Muscle of leg (tissue), 16 donors: ENCODE measurements at places on chromosomes 5 and 9. TPM values are rescaled to one million over a fixed set of nuclear protein-coding genes. Genes with fewer than 3 reads are reported as not detected.

Gene SVEP1
- polyA plus RNA-seq, result 27.3 TPM

Gene ADAMTS2
- polyA plus RNA-seq, result 22.2 TPM

Gene MZB1
- polyA plus RNA-seq, result 0.26 TPM

Gene TMEFF1
- 2.3 TPM for polyA plus RNA-seq

Gene CHSY3
- polyA plus RNA-seq, result 8.4 TPM

Gene SLC6A18
- not detected for polyA plus RNA-seq

Gene STPG3
- not detected for polyA plus RNA-seq

Gene ZNF484
- polyA plus RNA-seq, result 4.0 TPM

Gene SPATA24
- 10.1 TPM for polyA plus RNA-seq

Gene FASTKD3
- polyA plus RNA-seq, result 8.4 TPM

Gene PRDM9
- not detected for polyA plus RNA-seq

- H3K4me3 ChIP-seq, result no peak overlapping the region
- peak; percentile 41 for DNase-seq
- H3K27me3 ChIP-seq, result no peaks in the 10 kb centered on the region
- no peaks in the 10 kb centered on the region for H3K36me3 ChIP-seq
Observed at GRCh38 chr9:111236332-111236731, 93.7 kb downstream of the OR2K2 start.

DNA sequence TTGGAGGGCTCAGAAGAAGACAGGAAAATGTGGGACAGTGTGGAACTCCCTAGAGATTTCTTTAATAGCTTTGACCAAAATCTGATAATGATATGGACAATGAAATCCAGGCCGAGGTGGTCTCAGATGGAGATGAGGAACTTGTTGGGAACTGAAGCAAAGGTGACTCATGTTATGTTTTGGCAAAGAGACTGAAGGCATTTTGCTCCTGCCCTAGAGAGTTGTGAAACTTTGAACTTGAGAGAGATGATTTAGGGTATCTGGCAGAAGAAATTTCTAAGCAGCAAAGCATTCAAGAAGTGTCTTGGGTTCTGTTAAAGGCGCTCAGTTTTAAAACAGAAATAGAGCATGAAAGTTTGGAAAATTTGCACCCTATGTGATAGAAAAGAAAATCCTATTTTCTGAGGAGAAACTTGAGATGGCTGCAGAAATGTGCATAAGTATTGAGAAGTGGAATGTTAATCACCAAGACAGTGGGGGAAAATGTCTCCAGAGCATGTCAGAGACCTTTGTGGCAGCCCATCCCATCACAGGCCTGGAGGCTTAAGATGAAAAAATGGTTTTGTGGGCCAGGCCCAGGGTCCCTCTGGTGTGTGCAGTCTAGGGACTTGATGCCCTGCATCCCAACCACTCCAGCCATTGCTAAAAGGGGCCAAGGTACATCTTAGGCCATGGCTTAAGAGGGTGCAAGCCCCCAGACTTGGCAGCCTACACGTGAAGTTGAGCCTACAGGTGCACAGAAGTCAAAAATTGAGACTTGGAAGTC is 463.7 kb upstream of the TLE4 start:
- no peaks in the 10 kb centered on the region for H3K4me1 ChIP-seq
- H3K27me3 ChIP-seq, result no peaks in the 10 kb centered on the region
- no peaks in the 10 kb centered on the region for H3K36me3 ChIP-seq
- DNase-seq, result no peak
- H3K27ac ChIP-seq, result no peak overlapping the region

- peaks cover 3% of the 10 kb centered on the region for H3K27me3 ChIP-seq
- no peak overlapping the region for H3K27ac ChIP-seq
- peak; percentile 85 for DNase-seq
- peak overlapping the region; percentile 45 for H3K4me3 ChIP-seq
- no peaks in the 10 kb centered on the region for H3K36me3 ChIP-seq
Observed at GRCh38 chr5:160439205-160439600, 17.5 kb downstream of the PTTG1 start.

DNA sequence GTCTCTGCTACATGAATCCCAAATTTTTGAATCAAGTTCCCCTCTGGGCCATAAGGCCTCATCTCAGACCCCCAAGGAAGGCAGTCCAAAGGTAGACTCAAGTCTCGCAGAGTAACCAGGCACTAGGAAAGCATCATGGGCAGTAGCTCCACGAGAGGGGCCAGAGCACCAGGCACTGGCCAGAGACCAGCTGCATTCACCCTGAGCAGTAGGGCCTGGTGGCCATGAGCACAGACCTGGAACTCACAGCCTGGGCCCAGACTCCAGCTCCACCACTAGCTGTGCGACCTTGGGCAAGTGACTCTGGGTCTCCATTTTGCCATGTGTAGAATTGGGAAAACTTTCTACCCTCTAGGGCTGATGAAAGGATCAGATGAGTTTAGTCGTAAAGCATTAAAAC is 28.5 kb downstream of the NANS start:
- H3K4me1 ChIP-seq, result peaks cover 7% of the 10 kb centered on the region
- no peak overlapping the region for H3K27ac ChIP-seq
- peaks cover 6% of the 10 kb centered on the region for H3K27me3 ChIP-seq
- peaks cover 33% of the 10 kb centered on the region for H3K36me3 ChIP-seq
- no peak for DNase-seq
- no peak overlapping the region for H3K4me3 ChIP-seq

DNA sequence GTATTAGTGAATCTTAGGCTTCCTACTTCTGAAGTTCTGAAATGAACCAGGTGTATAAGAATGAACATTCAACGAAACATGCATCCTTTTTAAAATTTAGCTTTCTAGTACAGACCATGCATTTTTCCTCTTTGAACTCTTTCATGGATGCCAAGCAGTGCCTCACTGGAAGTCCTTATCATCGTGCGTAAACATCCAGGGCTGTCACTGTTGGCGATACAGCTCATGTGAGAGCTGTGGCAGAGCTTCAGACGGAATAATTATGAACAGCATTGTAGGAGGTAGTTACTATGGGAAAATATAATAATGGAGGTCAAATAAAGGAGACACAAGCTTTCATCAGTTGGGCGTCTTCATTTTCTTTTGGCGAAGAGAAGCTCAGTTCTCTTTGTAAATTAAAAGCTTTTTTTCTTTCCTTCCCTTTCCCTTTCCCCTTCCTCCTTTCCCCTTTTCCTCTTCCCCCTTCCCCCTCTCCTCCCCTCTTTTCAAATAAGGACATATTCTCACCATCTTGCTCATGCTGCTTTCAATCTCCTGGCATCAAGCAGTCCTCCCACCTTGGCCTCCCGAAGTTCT is 167.3 kb downstream of the KDM4C start:
- no peak for DNase-seq
- H3K36me3 ChIP-seq, result peaks cover 4% of the 10 kb centered on the region
- H3K27ac ChIP-seq, result no peak overlapping the region
- H3K4me3 ChIP-seq, result no peak overlapping the region
- H3K4me1 ChIP-seq, result no peaks in the 10 kb centered on the region
- no peaks in the 10 kb centered on the region for H3K27me3 ChIP-seq

DNA sequence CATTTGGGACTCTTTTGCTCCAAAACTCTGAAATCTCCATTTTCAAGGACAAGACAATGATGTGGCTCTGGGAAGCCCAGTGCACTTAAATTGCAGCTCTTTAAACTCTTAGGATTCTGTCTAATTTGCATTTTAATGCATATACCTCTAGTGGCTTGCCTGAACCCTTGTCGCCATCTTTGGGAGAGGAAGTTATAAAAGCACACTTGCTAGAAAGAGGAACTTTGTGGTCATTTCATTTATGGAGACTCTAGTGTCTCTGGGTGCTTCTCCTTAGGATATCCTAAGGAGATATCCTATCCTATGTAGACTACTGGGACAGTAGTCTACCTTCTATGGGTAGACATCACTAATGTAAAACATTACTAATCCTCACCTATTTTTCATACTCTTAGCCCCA is 77.3 kb upstream of the SLC1A3 start:
- H3K4me3 ChIP-seq, result no peak overlapping the region
- no peaks in the 10 kb centered on the region for H3K27me3 ChIP-seq
- no peak overlapping the region for H3K27ac ChIP-seq
- DNase-seq, result no peak

DNA sequence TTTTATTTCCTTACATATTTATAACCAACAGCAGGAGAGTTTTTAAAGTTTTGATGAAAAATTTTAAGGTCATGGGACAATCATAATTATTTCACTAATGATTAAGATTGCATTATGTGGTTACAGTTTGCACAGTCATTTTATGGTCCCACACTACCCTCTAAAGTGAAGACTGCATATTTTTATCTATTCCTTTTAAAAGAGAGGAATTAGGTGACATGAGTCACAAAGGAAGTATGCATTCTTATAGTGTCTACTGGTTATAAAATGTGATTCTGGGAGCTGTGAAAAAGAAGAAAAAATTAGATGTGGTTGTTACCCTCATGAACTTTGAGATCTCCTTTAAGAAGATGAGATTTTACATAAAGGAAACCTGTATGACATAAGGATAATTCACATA is 87.9 kb upstream of the GRIA1 start:
- H3K27ac ChIP-seq, result no peak overlapping the region
- no peaks in the 10 kb centered on the region for H3K4me1 ChIP-seq
- no peak for DNase-seq
- no peak overlapping the region for H3K4me3 ChIP-seq
- no peaks in the 10 kb centered on the region for H3K27me3 ChIP-seq

- no peak for DNase-seq
- H3K36me3 ChIP-seq, result no peaks in the 10 kb centered on the region
- no peak overlapping the region for H3K27ac ChIP-seq
- H3K27me3 ChIP-seq, result no peaks in the 10 kb centered on the region
Observed at GRCh38 chr9:104088416-104088815, 5.7 kb upstream of the SMC2 start.

- H3K27ac ChIP-seq, result no peak within 1 kb of the TSS
- H3K27me3 ChIP-seq, result peaks cover 69% of the 10 kb centered on the region
- no peaks in the 10 kb centered on the region for H3K36me3 ChIP-seq
Observed at GRCh38 chr5:135834639-135835529, at the start of gene SLC25A48. Gene SLC25A48 (plus strand): TSS chr5:135834663. CDS start chr5:135834848, 185 bp downstream.

- H3K4me1 ChIP-seq, result peaks cover 10% of the 10 kb centered on the region
- peak overlapping the region; percentile 79 for H3K4me3 ChIP-seq
- DNase-seq, result peak; percentile 59
- H3K27ac ChIP-seq, result peak overlapping the region; percentile 98
Observed at GRCh38 chr9:104092875-104093600, 1.1 kb upstream of the SMC2 start.

GRCh38 chr5:73446631-73447529 is 1.7 kb downstream of the FOXD1 start:
- H3K27ac ChIP-seq, result no peak overlapping the region
- no peak for DNase-seq
- H3K4me3 ChIP-seq, result peak overlapping the region; percentile 4
- H3K4me1 ChIP-seq, result peaks cover 22% of the 10 kb centered on the region
- peaks cover 68% of the 10 kb centered on the region for H3K27me3 ChIP-seq

DNA sequence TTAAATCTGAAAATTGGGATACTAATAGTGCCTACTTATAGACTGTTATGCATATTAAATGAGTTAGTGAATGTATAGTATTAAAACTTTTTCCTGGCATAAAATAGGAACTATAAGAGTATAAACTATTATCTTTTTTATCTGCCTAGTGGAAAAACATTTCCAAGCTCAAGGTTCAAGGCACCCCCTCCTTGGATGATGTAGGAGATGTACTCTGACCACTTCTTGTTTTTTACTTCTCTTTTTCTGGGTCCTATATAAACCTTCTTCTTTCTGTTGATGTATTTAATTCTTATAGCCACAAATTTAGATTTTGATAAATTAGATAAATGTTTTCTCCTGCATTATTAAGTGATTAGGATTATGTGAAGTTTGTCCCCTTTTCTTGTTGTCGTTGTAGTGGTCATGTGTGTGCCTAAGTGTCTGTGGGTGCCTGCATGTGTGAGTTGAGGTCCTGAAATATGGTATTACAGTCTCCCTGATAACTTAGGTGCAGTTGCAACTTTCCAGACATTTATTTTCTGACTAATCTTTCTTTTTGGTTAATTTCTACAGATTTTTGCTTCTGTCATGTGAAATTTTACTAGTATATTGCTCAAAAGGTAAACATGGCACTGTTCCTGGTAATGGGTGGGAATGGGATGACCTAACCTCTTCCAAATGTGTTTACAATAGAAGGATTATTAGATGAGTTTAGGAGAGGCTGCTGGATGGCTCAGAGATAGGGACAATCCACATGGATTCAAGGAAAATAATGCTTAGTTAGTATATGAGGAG is 160.8 kb upstream of the CDKN2B start:
- H3K4me1 ChIP-seq, result no peaks in the 10 kb centered on the region
- H3K27me3 ChIP-seq, result no peaks in the 10 kb centered on the region
- peak; percentile 41 for DNase-seq
- H3K36me3 ChIP-seq, result no peaks in the 10 kb centered on the region
- H3K4me3 ChIP-seq, result no peak overlapping the region

DNA sequence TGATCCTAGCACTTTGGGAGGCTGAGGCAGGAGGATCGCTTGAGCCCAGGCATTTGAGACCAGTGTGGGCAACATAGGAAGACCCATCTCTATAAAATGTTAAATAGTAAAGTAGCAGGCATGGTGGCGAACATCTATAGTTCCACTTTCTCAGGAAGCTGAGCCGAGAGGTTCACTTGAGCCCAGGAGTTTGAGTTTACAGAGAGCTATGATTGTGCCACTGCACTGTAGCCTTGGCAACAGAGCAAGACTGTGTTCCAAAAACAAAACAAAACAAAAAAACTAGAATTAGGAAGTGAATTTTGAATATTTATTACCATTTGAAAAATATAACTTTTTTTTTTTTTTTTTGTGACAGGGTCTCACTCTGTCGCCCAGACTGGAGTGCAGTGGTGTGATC is 26.8 kb upstream of the PAX5 start:
- H3K27me3 ChIP-seq, result peaks cover 15% of the 10 kb centered on the region
- no peak overlapping the region for H3K27ac ChIP-seq
- H3K36me3 ChIP-seq, result no peaks in the 10 kb centered on the region
- no peak overlapping the region for H3K4me3 ChIP-seq
- no peaks in the 10 kb centered on the region for H3K4me1 ChIP-seq
- DNase-seq, result no peak

DNA sequence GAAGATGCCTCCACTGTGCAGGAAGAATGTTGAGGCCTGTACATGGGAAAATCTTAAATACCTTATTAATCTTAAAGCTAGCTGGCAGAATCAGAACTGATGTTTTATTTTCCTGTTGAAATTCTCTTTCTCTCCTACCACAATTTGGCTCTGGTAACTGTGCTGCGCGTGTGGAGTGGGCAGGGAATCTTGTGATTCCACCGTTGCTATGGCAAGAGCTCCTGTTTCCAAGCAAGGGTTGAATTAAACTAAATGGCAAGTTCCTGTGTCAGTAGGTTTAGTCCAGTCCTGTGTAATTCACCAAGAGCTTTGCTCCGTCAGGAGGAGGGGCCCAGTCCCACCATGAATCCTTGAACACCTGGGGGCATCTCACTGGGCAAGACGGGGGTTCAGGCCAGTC is 36.4 kb downstream of the NXNL2 start:
- H3K4me3 ChIP-seq, result no peak overlapping the region
- peaks cover 6% of the 10 kb centered on the region for H3K4me1 ChIP-seq
- H3K36me3 ChIP-seq, result no peaks in the 10 kb centered on the region
- H3K27ac ChIP-seq, result no peak overlapping the region
- no peaks in the 10 kb centered on the region for H3K27me3 ChIP-seq

DNA sequence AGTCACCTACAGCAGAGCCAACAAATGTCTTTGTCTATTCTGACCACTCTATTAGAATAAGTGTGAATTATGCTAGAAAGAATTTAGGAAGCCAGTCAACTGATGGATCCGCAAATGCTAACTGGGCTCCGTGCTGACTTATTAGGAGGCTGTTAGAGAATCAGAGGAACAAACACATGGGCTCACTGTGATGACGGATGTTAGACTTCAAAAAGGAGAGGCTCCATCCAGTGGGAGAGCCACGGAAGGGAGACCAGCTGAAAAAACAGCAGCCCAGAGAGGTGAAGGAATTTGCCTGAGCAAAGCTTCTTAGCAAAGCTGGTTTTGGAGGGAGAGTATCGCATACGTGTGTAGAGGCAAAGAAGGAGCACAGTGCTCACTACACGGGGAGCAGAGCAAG is 5.8 kb upstream of the TGFBI start:
- H3K36me3 ChIP-seq, result no peaks in the 10 kb centered on the region
- no peak overlapping the region for H3K27ac ChIP-seq
- H3K4me3 ChIP-seq, result no peak overlapping the region
